ENCODE measurements at places on chromosomes 2 and 18. TPM values are rescaled to one million over a fixed set of nuclear protein-coding genes. Genes with fewer than 3 reads are reported as not detected.
A peak's percentile ranks its signal among the peaks of the same experiment; 100 is the strongest.

Gene RNF138
- 88.3 TPM for total RNA-seq

Gene MYL1
- total RNA-seq, result not detected

Gene GATA6
- total RNA-seq, result 0.10 TPM

Gene PSTPIP2
- total RNA-seq, result 13.5 TPM

DNA sequence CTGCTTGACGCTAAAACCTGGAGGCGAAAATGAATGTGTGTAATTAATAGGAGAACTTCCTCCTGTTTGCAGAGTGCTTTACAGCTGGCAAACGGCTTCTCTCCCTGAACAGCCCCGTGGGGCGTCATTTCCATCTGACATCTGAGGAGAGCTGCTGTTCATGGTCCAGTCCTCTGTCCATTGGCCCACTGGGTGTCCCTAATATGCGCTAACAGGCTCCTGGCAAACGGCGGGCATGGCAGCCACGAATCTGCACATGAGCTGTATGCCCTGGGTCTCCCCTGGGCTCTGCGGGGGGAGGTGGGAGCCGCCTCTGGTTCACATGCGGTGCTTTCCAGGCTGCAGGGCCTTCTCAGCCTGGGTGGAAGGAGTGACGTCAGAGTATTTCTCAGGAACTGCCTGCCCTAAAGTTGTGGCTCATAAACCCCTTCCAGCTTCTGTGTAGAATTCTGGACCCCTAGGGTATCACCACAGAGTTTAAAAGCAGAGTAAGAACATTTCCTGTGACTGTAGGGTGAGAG is 73.2 kb downstream of the LRRFIP1 start:
- no peaks in the 10 kb centered on the region for H3K27me3 ChIP-seq
- peak overlapping the region; percentile 98 for H3K27ac ChIP-seq
- peaks cover 94% of the 10 kb centered on the region for H3K4me1 ChIP-seq

DNA sequence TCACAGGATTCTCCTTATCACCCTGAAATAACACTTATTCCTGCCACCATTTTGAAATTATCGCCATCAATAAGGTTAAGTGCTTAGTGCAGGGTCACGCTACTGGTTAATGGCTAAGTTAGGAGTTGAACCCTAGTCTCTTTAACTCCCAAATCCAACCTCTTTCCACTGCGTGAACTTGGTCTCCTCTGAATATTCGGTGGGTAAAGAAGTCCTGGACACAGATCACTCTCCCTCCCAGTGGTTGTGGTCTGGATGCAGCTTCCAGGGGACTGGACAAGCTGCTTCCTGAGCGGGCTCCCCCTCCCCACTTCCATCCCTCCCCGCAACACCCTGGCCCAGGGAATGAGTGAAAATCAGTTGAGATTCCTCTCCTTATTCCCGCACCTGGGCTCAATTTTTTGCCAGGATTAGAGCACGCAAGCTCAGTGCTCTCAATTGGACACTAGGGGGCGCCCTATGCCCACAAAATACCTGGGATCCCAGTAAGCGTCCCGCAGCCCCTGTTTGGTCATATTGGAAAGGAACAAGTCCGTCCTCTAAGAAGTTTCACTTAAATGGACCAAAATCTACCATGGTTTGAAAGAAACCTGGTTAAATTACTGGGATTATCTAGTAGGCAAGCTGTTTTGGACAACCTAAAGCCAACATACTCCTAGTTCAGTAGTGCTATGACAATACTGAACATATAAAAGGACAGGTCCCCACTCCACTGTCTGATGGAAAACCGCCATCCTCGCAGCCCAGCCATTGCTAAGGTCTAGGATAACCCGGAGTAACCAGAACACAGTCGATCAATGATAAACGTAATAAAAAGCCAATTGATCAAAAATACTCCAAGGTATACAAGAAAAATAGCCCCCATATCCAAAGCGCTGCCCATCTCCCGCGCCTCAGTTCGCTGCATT is 40.4 kb downstream of the DHRS9 start:
- H3K27ac ChIP-seq, result no peak overlapping the region
- peak; percentile 82 for DNase-seq
- no peaks in the 10 kb centered on the region for H3K36me3 ChIP-seq
- peaks cover 44% of the 10 kb centered on the region for H3K4me1 ChIP-seq

DNA sequence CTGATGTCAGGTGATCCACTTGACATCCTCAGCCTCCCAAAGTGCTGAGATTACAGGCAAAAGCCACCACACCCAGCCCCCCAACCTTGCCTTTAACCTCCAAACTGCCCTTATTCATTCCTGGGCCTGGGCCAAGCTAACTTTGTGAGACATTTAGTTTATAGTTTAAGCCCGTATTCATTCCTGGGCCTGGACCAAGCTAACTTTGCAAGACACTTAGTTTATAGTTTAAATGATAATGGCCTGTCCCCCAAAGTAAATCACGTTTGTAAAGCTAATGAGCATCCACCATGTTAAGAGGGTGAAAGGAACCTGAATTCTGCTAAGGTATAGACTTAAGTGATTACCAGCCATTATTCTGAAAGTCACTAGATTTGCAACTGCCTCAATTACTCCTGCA is 68.7 kb downstream of the NEURL3 start:
- H3K4me3 ChIP-seq, result no peak overlapping the region
- H3K27ac ChIP-seq, result no peak overlapping the region
- no peak for DNase-seq
- H3K27me3 ChIP-seq, result peaks cover 14% of the 10 kb centered on the region
- no peaks in the 10 kb centered on the region for H3K4me1 ChIP-seq

- H3K27ac ChIP-seq, result no peak overlapping the region
- H3K4me1 ChIP-seq, result no peaks in the 10 kb centered on the region
- H3K36me3 ChIP-seq, result no peaks in the 10 kb centered on the region
- no peak for DNase-seq
- no peaks in the 10 kb centered on the region for H3K27me3 ChIP-seq
Measured at GRCh38 chr2:207848545-207848928, 78.8 kb upstream of the FZD5 start.

DNA sequence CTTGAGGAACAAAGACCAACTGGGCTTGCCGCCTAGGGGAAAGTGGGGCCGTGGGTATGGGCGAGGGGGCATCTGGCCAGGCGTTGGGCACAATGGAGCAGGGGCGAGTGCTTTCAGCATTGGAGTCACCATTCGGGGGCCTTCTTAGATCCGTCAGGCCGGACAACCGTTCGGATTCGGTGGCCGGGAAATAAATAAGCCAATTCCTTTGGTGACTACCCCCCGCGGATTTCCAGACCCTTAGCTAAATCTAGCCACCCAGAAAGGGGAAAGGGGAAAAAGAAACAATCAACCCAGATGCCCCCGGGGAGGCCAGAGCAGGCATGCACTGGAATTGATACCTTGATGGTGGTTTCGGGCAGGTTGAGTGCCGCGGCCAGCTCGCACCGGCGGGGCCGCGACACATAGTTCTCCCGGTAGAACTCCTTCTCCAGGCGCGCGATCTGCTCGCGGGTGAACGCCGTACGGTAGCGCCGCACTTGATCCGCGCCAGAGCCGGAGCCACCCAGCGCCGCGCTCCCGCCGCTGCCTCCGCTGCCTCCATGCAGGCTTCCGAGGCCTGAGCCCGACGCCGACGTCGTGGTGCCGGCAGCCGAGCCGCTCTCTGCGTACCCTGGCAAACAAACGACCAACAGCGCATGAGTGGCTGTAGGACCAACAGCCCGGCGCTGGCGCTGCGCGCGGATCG is 1.8 kb downstream of the EVX2 start:
- H3K4me1 ChIP-seq, result peaks cover 17% of the 10 kb centered on the region
- peaks cover 42% of the 10 kb centered on the region for H3K36me3 ChIP-seq
- H3K27me3 ChIP-seq, result peaks cover 76% of the 10 kb centered on the region
- peak overlapping the region; percentile 52 for H3K27ac ChIP-seq
- no peak for DNase-seq

DNA sequence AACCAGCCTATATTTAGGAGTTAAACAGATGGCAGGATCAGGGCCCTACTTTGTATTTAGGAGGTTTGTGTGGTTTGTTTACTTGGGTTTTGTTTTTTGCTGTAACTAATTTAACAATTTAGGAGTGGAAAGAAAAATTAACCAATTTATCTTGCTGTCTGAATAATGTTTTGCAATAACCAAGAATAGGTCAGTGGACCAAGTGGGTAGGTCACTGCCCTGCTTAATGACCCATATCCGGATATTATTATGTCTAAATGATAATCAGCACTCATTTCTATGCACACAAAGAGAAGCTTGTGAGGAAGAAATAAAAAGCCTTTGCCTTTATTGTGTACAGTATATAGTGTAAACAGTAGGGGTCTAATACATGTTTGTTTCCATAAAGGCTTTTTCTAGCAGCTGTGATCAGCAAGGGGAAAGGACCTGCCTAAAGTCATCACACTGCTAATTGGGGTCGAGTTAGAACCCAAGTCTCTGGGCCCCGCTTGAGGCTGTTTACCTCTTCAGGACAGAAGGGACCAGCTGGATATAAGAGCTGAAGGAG is 76.6 kb downstream of the TGOLN2 start:
- no peak for DNase-seq
- no peaks in the 10 kb centered on the region for H3K4me1 ChIP-seq
- H3K27ac ChIP-seq, result no peak overlapping the region
- H3K27me3 ChIP-seq, result no peaks in the 10 kb centered on the region
- no peaks in the 10 kb centered on the region for H3K36me3 ChIP-seq

DNA sequence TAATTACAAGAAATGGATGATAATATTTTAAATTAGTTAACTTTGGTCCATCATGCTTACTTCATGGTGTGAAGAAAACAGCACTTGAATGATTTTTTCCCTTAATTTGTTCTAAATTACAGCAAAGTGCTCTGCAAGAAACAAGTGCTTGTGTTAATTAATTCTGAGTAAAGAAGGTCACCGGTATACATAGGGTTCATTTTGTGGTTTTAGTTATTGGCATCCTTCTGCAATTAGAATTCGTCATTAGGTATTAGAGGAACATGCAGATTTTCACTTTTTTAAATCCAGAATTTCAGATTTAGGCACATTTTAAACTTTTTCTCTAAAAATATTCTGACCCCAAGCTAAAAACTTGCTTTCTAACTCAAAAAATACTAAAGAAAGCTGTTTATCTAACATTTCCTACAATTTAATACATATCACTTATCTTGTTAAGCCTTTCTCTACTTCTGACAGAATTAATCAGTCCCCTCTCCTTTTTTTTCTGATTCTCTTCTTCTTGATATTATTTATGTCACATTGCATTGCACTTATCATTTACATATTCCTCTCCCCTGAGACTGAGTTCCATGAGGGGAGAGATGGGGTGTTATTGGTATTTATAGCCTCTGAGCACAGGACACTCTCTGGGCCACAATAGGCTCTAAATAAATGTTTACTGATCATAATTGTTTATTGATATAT is 129.2 kb downstream of the PLA2R1 start:
- no peak overlapping the region for H3K4me3 ChIP-seq
- no peak overlapping the region for H3K27ac ChIP-seq
- H3K27me3 ChIP-seq, result peaks cover 8% of the 10 kb centered on the region
- no peaks in the 10 kb centered on the region for H3K36me3 ChIP-seq

DNA sequence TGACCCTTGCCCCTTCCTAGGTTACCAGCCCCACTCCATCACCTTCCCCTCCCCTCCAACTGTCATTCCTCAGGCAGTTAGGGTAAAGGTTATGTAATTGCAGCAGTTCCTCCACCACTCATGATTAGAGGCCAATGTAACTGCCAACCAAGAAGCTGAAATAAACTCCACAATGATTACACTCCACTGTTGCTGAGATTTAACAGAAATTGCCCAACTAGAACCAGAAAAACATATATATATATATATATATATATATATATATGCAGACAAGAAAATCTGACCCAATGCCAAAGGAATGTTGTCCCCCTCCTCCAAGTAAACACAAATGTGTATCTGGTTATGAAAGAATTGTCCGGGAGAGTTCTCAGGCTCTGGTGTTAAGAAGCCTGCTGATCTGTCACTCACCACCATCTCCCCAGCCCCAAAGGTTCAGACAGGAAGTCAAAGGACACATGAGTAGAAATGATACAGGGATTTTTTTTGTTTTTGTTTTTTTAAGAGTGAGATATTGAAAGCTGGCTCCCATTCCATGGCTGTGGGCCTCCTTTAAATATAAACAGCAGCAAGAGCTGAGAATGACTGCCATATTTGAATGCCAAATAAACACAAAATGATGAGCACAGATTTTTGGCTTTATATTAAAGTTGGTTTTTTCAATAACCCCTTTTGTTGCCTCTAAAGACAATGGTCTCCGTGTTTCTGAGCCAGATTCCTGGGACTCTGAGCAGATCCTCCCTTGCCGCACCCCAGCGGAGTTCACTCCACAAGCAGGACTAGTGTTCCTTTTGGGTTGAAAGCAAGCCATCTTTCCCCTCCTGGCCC is 127.2 kb upstream of the MAPRE2 start:
- no peak for DNase-seq
- H3K27me3 ChIP-seq, result peaks cover 10% of the 10 kb centered on the region
- no peaks in the 10 kb centered on the region for H3K36me3 ChIP-seq
- H3K27ac ChIP-seq, result no peak overlapping the region
- peaks cover 3% of the 10 kb centered on the region for H3K4me1 ChIP-seq

- H3K27ac ChIP-seq, result no peak overlapping the region
- H3K27me3 ChIP-seq, result no peaks in the 10 kb centered on the region
- DNase-seq, result no peak
- no peaks in the 10 kb centered on the region for H3K36me3 ChIP-seq
- no peak overlapping the region for H3K4me3 ChIP-seq
Measured at GRCh38 chr2:23505984-23506380, 121.0 kb downstream of the KLHL29 start.

DNA sequence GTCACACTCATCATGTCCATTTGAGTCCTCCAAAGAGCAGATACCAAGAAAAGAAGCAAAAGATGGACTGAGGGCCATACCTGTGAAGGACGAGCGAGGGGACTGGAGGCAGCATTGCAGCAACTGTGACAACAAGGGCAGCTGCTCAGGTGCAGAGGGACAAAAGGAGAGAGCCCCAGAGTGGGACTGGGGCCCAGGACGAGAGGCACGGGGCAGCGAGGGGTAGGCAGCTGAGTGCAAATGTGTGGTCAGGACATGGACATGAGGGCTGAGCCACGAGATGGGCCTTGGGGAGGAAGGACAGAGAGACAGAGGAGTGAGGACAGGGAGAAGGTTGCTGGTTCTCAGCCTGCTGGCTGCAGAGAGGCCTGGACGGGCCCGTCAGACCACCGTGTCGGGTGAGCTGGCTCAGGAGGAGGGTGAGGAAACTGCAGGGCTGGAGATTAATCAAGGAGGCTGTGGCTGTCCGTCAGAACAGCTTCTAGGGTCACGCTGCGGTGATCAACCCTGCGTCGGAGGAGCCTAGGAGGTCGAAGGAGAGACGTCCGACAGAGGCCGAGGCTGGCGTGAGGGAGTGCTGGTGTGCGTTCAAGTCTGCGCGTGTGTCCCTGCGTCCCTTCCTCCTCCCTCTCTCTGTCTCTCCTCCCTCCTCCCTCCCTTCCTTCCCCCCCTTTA is 206.8 kb upstream of the HDAC4 start:
- peaks cover 3% of the 10 kb centered on the region for H3K27me3 ChIP-seq
- no peaks in the 10 kb centered on the region for H3K36me3 ChIP-seq
- peaks cover 6% of the 10 kb centered on the region for H3K4me1 ChIP-seq
- H3K27ac ChIP-seq, result no peak overlapping the region
- H3K4me3 ChIP-seq, result no peak overlapping the region

- no peak overlapping the region for H3K27ac ChIP-seq
- no peak overlapping the region for H3K4me3 ChIP-seq
- no peaks in the 10 kb centered on the region for H3K36me3 ChIP-seq
Measured at GRCh38 chr2:235988271-235989015, 179.7 kb downstream of the GBX2 start.

GRCh38 chr2:195447323-195447975 is 209.6 kb upstream of the SLC39A10 start:
- no peak for DNase-seq
- no peak overlapping the region for H3K4me3 ChIP-seq
- no peak overlapping the region for H3K27ac ChIP-seq
- H3K27me3 ChIP-seq, result no peaks in the 10 kb centered on the region

GRCh38 chr2:46257476-46257875 is 39.7 kb upstream of the EPAS1 start:
- DNase-seq, result no peak
- H3K27ac ChIP-seq, result no peak overlapping the region
- no peak overlapping the region for H3K4me3 ChIP-seq
- H3K36me3 ChIP-seq, result no peaks in the 10 kb centered on the region
